Bronchial smooth muscle cell (primary cell): ENCODE measurements at places on chromosomes 6 and 20. TPM values are rescaled to one million over a fixed set of nuclear protein-coding genes. Genes with fewer than 3 reads are reported as not detected.

Gene FAXC
- total RNA-seq = 0.16 and 0.26 TPM in 2 replicates

Gene TINAG
- total RNA-seq = not detected in 2 replicates

Gene HLA-DMA
- 4.6 and 5.3 TPM in 2 replicates for total RNA-seq

Gene SLC24A3
- total RNA-seq = under 0.01 TPM in 1 of 2 replicates, not detected in the other
